AG04450 (cell line): ENCODE measurements at places on chromosomes 2 and 18. TPM values are rescaled to one million over a fixed set of nuclear protein-coding genes. Genes with fewer than 3 reads are reported as not detected.

GATA6 gene
- polyA plus RNA-seq = 1.3 and 1.5 TPM in 2 replicates

DNAJC5G gene
- polyA plus RNA-seq = not detected in 2 replicates

DPYSL5 gene
- polyA plus RNA-seq = not detected in 2 replicates

NMUR1 gene
- polyA plus RNA-seq = not detected in 2 replicates

VSNL1 gene
- 0.77 and 0.86 TPM in 2 replicates for polyA plus RNA-seq

ITGB6 gene
- polyA plus RNA-seq = not detected in 2 replicates

MAB21L4 gene
- polyA plus RNA-seq = not detected in 2 replicates

RSAD2 gene
- polyA plus RNA-seq = not detected in 2 replicates

MPP4 gene
- polyA plus RNA-seq = 8.6 and 9.1 TPM in 2 replicates

RUFY4 gene
- polyA plus RNA-seq = not detected in 2 replicates

KCNJ3 gene
- polyA plus RNA-seq = not detected in 2 replicates

RAB27B gene
- polyA plus RNA-seq = 1.4 and 1.9 TPM in 2 replicates
